ENCODE measurements at places on chromosomes 7 and 10.
A peak's percentile ranks its signal among the peaks of the same experiment; 100 is the strongest.

- no peak for DNase-seq
Observed at GRCh38 chr7:34487391-34488115, 170.5 kb upstream of the NPSR1 start.

DNA sequence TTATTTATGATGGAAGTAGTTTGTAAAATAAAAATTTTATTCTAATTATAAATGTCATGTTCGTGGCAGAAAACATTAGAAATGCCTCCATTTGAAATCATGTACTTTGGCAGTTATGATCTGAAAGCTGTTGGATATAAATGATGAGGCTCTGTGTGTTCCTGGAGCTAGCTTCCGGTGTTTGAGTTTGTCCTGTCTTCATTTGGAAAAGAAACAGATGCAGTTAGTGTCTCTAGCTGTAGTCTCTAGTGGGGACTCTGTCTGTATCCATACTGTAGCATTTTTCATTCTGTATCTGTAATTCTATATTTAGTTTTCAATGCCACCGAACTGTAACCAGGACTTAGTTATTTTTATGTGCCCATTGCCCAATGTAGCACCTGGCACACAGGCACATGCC is 197.0 kb upstream of the FZD1 start:
- no peak for DNase-seq

DNA sequence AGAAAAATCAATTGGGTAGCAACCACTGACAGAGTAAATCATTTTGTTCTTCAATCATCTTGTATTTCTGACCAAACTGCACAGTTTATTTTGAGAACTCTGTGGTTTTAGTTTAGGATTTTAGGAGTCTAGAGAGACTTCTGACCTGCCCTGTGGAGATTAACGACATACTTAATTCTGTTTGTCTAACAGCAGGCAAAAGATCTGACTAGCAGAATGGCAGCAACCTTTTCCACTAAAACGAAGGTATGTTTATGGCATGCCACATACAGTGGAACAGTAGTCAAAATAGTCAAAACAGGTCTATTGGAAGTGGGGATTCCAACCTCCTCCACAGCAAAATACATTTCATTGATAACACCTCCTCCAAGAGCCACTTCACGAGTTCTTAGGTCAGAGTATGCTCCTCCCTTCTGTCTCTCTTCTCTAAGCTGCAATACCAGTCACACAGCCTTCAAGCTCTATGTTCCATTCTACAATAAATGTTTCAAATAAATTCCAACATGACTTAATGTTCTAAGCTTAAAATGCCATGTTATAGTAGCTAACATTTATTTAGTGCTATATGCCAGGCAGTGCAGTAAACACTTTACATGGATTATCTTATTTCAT is 34.4 kb downstream of the NRCAM start:
- no peak for DNase-seq

DNA sequence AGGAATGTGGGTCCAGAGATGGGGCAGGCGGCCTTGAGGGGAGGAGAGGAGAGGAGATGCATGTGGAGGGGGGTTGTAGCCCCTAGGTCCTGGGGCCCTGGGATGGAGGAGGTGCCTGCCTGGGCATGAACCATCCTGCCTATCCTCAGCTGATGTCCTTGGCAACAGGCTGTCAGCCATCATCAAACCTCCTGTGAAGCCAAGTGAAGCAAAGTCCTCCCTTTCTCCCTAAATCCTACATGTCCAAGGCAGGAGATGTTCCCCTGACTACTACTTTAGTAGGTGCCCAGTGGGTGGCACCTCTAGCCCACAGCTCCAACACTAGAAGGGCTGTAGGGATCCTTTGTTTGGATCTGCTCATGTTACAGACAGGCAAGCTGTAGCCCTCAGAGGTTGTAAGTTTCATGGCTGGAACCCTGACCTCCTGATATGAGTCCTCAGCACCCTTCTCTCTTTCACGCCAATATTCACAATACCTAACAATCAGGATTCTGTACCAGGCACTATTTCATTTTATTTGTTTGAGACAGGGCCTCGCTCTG is 66.6 kb upstream of the SYPL1 start:
- DNase-seq: peak; percentile 13

GRCh38 chr10:30898964-30899363 is 132.7 kb downstream of the ZNF438 start:
- no peak for DNase-seq

- DNase-seq: no peak
Observed at GRCh38 chr10:133199992-133200611, 29.9 kb upstream of the UTF1 start.
